ENCODE measurements at places on chromosomes 5 and 9.
A peak's percentile ranks its signal among the peaks of the same experiment; 100 is the strongest.

DNA sequence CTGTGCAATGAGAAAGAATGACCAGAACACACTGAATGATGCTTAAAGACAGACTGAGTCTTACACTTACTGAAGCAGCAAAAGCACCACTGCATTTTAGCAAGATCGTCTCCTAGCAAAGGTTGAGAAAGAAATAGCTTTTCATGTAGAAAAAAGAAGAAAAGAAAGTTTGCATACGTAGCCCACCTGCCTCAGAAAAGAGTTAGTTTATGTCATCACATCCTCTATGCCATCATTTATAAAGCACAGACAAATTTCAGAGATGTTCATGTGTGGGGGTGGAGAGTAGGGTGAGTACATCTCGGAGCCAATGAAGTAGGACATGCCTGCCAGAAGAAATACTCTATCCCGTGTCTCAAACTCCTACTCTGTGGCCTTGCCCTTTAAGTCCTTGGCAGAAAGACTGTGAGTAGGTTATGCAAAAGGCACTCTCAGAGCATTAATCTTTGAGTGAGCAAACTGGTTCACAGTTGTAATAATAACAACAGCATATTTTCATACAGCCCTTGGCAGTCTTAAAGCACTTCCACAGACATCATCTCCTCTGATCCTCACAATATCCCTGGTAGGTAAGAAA lies 22.4 kb downstream of the NRG2 start:
- no peak for DNase-seq

DNA sequence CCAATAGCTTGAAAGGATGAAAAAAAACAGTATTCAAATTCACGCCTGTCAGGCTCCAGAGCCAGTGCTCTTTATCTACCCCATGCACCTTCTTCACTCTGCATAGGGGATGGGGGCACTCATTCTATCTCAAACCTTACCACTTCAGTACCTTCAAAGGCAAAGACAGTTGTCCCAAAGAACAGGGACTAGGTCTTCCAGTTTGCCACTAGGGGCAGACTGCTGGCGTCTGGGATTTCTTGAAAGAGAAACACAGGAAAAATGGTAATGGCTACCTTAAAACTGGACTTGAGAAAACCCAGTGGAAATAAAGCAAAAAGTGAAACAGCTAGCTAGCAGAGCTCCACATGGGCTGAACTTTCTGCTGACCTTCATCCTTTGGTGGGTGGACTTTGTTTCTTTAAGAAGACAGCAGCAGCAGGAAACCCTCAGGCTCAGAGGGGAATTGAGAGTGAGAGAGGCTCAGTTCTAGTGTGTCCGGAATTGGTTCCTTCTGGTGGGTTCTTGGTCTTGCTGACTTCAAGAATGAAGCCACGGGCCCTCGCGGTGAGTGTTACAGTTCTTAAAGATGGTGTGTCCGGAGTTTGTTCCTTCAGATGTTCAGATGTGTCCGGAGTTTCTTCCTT lies 41.0 kb upstream of the SLC36A1 start:
- no peak for DNase-seq

DNA sequence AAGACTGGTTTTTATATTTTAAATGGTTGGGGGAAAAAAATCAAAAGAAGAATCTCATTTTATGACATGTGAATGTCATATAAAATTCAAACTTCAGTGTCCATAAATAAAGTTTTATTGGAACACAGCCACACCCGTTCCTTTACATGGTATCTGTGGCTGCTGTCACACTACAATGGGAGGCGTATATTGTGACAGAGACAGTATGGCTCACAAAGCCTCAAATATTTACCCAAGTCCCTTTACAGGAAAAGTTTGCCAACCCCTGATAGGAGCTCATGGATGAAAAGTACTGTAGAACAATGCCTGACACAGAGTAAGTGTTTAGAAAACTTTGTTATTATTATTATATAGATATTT lies 5.2 kb upstream of the DUSP1 start:
- DNase-seq, result no peak

- no peak for DNase-seq
Observed at GRCh38 chr5:135628771-135629563, 50.2 kb upstream of the CXCL14 start.

DNA sequence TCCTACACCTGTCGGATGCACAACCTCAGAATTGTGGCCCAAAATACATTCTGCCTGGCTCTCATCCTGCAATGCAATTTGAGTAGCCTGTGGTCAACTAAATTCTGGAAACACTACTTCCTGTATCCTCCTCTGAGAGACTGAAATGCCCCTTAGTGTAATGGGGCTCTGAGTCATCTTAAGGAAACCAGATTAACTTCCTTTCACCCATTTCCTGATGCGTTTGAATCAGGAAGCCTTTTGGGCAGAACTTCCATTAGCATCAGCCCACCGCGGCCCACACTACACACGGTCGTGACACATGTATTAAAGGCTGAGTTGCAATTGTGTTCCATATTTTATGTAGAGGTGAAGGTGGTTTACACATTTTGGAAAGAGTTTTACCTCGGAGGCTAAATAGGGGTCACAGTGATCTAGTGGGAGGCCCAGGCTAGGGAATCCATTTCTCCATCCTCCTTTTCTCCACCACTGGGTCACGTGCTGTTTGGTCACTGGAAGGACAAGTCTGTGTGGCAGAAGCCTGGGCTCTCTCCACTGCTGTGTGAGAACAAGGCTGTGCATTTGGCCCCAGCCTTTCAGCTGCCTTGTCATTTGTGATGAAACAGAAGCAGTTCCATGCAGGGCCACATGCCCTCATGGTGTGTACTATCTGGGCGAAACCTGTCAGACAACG lies 55.9 kb downstream of the DAP start:
- DNase-seq, result no peak

DNA sequence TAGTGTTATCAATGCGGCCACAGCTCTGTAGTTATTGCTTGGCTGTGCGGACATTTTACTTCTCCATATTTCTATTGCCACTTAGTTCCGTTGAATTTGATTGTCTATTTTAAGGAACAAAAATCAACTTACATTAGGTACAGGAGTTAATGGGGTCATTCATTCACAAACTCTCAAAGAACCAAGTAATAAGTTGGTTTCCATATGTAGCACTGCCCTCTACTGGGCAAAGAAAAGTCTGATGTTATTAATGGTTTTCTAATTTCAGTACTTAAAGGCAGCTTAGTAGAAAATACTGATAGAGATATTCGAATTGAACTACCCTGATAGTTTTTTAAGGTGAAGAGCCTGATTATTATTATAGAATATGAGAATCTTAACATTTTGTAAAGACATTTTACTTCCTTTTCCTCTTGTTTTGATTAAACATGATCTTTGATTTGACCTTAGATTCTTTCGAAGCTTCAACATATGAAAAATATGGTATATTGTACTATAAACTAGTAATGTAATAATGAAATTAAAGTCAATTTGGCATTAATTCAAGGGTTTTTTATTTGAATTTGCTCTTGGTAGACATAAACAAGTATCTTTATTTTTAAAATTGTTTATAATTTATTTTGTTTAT lies 119.5 kb upstream of the CTNND2 start:
- DNase-seq, result no peak

DNA sequence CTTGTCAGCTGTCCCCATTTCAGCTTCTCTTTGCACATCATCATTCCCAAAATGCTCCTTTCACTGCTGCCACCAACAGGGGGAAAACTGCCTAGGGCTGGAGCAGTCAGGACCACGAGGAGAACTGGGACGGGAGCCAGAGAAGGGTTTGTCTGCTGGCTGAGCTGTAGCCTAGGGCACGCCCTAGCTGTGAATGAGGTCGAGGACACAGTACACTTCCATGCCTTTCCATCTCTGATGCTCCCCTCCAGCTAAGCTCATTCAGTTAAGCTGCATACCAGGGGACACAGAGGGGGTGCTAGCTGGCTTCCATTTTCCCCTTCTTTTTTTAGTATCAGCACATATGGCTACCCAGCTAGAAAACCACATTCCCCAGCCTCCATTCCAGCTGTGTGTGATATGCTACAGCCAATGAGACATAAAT lies 64.7 kb downstream of the STK10 start:
- DNase-seq, result no peak

DNA sequence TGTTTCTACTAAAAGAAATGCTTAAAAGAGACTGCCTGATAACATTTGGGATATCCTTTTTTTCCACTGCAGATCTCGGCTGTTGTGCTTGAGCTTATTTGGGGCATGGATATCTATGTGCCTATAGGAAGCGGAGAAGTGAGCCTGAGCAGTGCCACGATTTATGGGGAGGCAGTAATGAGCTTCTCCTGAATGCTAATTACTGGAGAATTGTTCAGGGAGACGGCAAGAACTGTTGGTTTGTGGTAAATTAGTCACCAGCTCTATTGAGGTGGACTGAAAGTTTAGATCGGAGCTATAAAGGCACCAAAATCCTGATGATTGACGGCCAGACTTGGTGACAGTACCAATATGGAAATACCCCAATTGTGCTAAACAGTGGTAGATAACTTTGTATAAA lies 186.5 kb downstream of the ARHGEF28 start:
- no peak for DNase-seq

- peak; percentile 44 for DNase-seq
Observed at GRCh38 chr5:133390416-133391353, 221.7 kb downstream of the FSTL4 start.

DNA sequence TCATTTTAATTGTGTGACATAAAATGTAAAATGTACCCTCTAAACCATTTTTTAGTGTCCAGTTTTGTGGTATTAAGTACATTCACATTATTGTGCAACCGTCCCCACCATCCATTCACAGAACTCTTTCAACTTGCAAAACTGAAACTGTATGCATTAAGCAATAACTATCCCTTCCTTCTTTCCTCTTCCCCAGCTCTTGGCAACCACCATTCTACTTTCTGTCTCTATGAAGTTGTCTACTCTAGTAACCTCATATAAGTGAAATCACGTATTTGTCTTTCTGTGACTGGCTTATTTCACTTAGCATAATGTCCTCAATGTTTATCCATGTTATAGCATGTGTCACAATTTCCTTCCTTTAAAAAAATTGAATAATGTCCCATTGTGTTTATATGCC lies 142.4 kb downstream of the C9orf152 start:
- DNase-seq, result no peak

GRCh38 chr5:167049043-167049663 lies 1242.3 kb upstream of the WWC1 start:
- no peak for DNase-seq

- DNase-seq, result no peak
Observed at GRCh38 chr5:65066387-65067146, 297.8 kb downstream of the CWC27 start.

GRCh38 chr5:112795944-112796678 lies 58.4 kb downstream of the APC start:
- no peak for DNase-seq

DNA sequence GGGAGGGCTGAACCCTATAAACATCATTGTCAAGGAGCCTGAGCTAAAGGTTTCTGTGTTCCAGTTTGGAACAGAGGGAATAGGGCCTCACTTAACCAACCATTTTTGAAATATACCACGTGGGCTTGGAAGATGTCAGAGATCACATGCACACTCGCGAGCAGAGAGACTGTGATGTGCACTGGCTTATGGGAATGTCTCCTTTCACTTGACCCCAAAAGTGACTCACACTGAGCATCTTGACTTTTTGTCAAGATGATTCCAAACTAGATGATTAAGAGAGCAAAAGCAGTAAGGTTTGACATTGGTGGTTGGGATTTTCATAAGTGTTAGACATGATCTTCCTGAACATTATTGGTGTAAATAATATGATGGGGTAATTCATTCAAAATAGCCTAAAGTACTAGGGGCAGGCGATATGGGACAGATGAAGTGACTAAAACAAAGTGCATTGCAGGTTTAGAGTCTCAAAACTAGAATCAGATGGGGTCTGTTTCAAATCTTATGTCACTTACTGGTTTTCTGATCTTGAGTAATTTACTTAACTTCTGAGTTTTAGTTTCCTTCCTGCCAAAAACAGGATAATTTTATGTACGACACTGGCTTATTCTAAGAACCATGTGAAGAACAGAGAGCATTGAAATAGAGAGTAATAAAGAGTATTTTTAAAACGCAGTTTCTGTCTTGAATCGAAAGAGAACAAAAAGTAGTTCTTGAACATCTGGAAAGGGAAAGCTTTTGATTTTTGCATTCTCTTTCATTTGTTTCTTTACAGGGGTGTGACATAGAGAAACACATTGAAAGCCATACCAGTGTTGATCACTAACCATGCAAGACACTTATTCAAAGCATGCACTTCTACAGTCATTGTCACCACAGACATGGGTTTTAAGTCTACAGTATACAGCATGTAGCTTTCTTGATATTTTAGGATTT lies 383.0 kb downstream of the DIRAS2 start:
- no peak for DNase-seq

Measured in type B pancreatic cell (in vitro differentiated cells).